ENCODE measurements at places on chromosomes 16 and 17.

- DNase-seq: no peak
Observed at GRCh38 chr17:13393841-13394710, 207.7 kb downstream of the HS3ST3A1 start.

DNA sequence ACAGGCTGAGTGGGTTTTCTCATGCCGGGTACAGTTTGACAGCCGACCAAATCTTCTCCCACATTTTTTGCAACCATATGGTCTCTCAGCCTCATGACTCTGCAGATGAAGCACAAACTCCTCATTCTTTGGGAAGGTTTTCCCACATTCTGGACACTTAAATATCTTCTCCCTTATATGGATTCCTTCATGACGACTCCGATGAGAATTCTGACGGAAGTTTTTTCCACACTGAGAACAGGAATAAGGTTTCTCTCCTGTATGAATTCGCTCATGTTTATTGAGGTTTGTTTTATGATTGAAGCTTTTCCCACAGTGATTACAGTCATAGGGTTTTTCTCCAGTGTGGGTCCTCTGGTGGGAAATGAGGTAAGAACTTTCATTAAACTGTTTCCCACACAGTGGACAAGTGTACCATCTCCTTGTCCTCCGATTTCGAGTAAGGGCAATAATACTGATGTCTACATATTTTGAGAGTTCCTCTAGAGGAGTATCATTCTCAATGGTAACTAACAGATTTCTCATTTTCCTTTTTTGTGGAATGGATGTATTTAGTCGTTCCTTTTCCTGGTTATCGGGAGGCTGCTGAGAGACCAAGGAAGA is 10.9 kb downstream of the ZNF200 start:
- DNase-seq: no peak

DNA sequence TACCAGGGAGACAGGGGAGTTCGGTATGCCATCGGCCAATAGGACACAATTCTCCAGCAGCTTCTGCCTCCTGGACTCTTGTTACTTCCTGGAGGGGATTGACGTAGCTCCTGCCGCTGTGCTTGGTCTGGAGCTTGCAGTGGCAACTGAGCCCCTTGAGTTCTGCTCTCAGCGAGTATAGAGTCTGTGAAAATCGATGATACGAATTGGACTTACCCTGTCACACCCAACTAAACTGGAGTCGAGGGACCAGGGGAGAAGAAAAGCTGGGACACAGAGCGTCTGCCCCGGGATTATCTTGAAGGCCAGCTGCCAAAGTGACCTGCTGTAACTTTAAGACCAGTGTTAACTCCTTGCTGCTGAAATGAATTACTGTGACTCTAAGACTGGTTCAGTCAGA is 22.2 kb downstream of the SEC14L1 start:
- no peak for DNase-seq

DNA sequence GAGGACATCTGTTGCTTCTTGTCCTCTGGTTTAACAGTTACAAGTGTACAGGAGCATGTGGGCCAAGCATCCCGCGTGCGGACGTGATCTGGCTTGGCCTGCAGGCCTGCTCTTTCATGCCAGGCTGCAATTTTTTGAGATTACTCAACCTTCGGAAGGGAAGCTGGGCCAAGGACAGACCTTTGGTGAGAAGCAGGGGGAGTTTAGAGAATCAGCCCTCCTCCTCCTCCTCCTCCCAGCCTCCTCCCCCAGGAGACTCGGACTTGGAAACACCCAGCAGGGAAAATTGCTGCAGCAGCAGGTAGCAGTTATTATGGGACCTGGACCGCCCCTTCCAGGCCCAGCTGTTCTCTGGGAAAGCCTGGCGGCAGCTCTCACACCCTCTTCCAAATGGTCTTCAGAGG is 5.1 kb upstream of the KLHL36 start:
- no peak for DNase-seq

DNA sequence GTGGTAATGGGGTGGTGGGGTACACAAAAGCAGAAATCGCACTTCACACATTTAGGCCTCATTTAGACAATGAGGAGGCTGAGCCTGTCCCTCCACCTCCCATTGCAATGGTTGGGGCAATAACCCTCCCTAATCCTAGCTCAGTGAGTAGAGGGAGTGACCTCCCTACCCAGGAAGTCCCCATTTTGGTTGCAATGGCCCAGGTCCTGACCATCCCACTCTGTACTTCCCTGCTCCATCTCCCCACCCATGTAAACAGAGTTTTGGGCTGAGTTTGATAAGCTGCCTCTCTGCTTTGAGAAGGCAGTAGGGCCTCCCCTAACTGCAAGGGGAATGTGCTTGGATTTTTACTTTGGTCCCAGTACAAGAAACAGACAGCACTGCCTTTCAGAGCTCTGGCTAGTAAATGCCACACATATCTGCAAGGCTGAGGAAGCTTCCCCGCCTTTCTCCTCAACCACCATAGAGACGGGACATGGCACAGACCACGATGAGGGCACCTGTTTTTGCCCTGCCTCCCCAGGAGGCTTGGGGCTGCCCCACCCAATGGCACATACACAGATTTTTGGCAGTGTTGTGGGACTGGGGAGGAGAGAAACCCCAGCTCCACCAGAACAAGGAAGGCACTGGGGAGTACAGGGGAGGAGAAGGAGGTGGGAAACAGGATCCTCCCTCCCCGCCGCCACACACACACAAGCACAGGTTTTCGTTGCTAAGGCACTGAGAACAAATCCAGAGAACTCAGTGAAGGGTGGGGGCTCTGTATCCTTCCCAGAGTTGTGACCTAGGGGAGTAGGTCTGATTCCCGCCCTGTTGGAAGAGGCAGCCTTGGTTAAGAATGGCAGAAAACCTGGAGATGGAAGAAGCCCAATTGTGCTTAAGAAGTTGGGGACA is 7.3 kb downstream of the VAT1 start:
- DNase-seq: peak; percentile 62

- DNase-seq: peak; percentile 77
Observed at GRCh38 chr16:68235108-68235886, 630 bp downstream of the ESRP2 start.

GRCh38 chr17:13940858-13941665 is 128.2 kb upstream of the COX10 start:
- peak; percentile 18 for DNase-seq

DNA sequence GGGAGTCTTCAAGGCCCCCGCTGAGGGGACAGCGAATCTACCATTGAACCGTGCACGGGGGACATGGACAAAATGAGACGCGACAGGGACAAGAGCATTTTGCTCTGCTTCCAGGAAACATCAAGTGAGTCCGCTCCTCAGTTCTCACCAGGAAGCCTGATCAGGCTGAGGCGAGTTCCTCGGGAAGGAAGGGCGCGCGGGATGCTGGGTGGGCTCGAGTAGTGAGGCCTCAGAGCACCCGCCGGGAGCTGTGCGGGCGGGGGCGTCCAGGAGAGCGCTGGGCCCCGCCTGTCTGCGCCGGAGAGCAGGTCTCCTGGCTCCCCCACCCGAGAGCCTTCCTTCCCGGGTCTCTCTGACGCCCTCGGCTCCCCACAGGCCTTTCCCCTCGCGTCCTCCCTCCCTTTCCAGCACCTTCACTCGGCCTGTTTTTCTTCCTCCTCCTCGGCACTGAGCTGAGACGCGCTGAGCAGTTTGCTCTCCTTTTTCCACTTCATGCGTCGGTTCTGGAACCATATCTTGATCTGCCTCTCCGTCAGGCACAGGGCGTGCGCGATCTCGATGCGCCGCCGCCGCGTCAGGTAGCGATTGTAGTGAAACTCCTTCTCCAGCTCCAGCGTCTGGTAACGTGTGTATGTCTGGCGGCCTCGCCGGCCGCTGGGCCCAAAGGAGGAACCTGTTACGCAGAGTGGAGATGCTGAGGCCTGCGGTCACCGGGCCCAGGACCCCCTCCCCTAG is 2.6 kb upstream of the HOXB5 start:
- DNase-seq: peak; percentile 76

- DNase-seq: no peak
Observed at GRCh38 chr17:4710693-4711634, 532 bp downstream of the ARRB2 start.

- no peak for DNase-seq
Observed at GRCh38 chr16:56355786-56356275, 69.5 kb downstream of the AMFR start.

DNA sequence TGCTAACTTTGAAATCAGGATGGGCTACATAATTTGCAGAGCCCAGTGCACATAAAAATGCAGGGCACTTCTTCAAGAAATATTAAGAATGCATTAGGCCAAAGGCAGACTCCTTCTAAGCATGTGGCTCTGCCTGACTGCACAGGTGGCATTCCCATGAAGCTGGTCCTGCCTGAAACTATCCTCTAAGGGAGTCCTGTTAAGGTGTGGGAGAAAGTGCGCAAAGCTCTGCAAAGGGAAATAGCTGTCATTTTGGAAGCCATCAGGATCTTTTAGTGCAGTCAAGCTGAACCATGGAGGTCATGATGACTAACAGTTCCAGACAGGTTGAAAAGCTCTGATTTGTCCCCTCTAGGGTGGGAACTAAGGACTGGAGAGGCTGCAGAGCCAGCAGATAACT is 41.9 kb upstream of the CRHR1 start:
- DNase-seq: no peak

DNA sequence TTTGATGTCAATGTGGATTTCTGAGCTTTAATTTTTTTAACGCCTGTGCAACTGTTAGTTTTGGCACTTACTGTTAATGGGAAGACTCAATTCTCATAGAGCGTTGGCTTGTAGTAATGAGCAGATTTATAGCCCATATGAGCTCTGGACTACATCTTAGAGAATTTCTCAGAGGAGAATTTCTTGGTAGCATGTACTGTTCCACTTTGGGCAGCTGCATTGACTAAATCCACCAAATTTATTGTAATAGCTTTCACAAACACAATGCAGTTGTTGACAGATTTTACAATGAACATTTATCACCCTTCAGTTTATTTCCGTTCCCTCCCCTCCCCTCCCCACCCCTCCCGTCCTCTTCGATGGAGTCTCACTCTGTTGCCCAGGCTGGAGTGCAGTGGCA is 193.9 kb downstream of the PRKCA start:
- no peak for DNase-seq

GRCh38 chr16:25256695-25257469 is 763 bp downstream of the ZKSCAN2 start:
- DNase-seq: peak; percentile 7

- DNase-seq: peak; percentile 69
Observed at GRCh38 chr16:47018223-47018891, 44.9 kb upstream of the DNAJA2 start.

DNA sequence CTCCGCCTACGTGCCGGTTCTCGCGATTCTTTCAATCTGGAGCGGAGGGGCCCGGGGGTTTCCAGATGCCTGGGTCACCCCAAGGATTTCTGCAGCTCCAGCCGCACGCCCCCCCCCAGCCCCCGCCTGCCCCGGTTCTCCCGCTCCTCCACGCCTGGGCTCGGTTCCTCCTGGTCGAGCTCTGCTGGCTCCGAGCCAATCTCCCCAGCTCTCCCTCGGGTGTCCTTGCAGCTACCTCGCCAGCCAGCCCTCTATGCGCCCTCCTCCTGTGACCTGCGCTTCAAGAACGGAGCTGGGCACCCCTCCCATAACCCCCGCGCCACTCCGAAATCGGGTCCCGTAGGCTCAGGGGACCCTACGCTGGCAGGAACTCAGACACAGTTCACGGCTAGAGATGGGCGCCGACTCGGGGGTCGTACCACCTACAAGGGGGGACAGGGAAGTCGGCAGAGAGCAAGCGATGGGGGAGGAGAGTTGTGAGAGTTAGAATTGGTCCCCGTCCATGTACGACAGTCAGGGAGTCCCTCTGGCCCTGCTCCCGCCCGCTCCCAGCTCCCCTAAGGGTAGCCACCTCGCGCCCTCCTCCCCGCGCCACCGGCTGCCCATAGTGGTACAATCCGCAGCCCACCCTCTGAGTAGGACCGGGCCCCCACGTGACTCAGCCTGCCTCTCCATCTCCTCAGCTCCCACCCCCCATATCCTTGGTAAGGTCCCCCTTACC is 961 bp downstream of the FGF11 start:
- DNase-seq: no peak

DNA sequence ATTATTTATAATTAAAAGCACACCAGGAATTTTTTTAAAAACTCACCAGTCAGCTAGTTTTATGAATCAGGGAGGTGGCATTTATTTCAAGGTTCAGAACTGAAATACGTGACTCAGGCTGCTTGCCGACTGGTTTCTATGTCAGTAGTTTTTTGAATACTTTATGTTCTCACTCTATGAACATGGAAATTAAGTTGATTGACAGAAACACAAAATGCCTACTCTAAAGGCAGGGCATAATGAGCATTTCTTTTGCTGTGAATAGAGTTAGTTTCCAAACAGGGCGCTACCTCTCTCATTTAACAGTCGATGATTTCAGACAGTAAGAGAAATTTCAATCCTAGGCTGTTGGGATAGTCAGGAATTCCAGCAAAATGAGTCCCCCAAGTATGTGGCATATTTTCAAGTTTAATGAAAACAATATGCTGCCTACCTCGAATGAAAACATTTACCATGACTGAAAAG is 6.7 kb downstream of the HS3ST3B1 start:
- DNase-seq: no peak

DNA sequence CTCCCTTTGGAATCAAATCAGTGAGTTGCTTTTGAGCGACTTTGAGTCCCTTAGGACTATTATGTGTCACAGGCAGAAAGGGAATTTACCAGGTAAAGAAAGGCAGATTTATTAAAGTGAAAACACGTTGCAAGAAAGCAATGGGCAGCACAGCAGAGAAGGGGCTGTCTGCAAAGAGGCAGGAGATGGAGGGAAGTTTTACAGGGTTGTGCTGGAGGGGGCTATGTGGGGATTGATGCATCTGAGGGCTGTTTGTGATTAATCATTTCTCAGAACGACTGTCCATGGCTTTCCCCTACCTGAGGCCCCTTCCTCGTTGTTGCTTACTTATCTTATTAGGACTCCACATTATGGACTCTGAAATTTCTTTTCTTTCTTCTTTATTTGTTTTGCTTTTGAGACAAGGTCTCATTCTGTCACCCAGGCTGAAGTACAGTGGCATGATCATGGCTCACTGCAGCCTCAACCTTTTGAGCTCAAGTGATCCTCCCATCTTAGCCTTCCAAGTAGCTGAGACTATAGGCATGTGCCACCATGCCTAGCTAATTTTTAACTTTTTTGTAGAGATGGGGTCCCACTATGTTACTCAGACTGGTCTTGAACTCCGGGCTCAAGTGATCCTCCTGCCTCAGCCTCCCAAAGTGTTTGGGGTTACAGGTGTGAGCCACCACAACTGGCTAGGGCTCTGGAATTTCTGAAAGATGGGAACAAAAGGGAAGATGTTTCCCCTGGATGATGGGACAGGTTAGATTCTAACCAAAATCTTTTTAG is 5.5 kb downstream of the WWP2 start:
- no peak for DNase-seq

- no peak for DNase-seq
Observed at GRCh38 chr17:44863061-44863918, 15.6 kb downstream of the HIGD1B start.

GRCh38 chr17:63150994-63151464 is 185.0 kb downstream of the TANC2 start:
- DNase-seq: no peak

All from HT-29 (cell line).